A673 (cell line): ENCODE measurements at places on chromosomes 12 and 14. TPM values are rescaled to one million over a fixed set of nuclear protein-coding genes. Genes with fewer than 3 reads are reported as not detected.

KRT79 gene
- not detected in 2 replicates for total RNA-seq

CEBPE gene
- not detected in 2 replicates for total RNA-seq

KLRC1 gene
- not detected in 2 replicates for total RNA-seq

DNA sequence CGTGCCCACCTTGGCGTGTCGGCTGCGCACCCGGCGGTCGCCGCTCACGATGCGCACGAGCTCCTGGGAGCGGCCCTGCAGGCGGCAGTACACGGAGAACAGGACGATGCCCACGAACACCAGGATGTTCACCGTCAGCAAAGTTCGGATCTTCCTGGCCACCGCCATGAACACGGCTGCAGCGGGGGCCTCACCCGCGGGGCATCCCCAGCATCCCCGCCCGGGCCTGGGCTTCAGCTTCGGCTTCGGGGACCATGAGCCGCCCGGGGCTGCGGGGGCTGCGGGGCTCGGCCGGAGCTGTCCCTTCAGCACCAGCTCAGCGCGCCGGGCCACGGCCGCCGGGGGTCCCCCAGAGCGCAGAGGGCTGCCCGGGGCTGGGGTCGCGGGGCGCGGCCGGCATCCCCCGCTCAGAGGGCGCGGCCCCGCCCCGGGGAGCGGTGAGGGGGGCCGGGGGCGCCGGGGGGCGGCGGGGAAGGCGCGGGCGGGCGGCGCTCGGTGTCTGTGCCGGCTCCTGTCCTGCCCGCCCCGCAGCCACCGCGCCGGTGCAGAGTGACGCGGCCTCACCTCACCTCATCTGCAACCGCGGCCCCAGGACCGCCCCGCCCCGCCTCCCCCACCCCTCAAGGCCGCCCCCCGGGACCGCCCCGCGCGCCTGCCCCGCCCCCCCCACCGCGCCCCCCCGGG is at the start of gene GALNT9:
TSS of gene GALNT9 (minus strand) at position 554 of the 684 bp plus-strand sequence. CDS start at position 168, 386 bp downstream.
- DNase-seq = peak; percentile 28

GRCh38 chr12:24363177-24363754 is 413.8 kb upstream of the SOX5 start:
- peak; percentile 52 for DNase-seq
